ENCODE measurements at places on chromosomes 12 and 14. TPM values are rescaled to one million over a fixed set of nuclear protein-coding genes. Genes with fewer than 3 reads are reported as not detected.

DNA sequence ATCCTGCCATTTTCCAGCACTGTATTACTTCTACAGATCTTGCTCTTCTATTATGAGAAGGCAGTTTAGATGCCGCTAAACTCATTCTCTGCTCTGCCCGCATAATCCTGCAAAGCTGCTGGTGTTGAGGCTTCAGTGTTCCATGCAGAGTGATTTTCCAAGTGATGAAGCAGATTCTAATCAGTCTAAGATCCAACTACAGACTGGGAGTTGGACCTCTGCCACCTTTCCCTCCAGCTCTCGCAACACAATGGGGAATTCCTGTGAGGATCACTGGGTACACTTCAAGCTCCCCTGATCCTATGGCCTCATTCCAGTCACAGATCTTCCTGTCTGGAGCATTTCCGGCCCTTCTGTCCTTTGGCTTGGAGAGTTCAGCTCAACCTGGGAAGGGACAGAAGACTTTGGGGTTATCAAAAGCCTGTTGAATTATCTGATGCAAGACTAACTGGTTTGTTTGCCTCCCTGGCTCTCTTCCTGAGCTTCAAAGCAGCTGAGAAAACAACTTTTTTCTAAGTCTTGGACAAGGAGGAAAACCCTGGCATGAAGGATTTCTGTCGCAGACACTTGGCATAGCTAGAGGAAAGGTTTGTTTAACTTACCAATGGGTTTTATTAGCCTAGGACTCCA is 333.9 kb downstream of the ZFP36L1 start:
- DNase-seq, result peak; percentile 9

- DNase-seq, result no peak
These were observed 2.7 kb upstream of the GALC start for GRCh38 chr14:87995500-87996290.

The NYNRIN gene
- 4.7 TPM for polyA plus RNA-seq

The CEBPE gene
- not detected for polyA plus RNA-seq

The CCDC197 gene
- polyA plus RNA-seq, result not detected

- DNase-seq, result no peak
These were observed 11.3 kb downstream of the NFATC4 start for GRCh38 chr14:24378981-24379906.

- no peak for DNase-seq
These were observed 83.1 kb upstream of the RFLNA start for GRCh38 chr12:124211753-124212152.

GRCh38 chr12:8958066-8958465 is 8.6 kb upstream of the M6PR start:
- DNase-seq, result no peak

The PAN2 gene
- polyA plus RNA-seq, result 37.1 TPM

- no peak for DNase-seq
These were observed 62.2 kb downstream of the PPP1R36 start for GRCh38 chr14:64612021-64612380.

DNA sequence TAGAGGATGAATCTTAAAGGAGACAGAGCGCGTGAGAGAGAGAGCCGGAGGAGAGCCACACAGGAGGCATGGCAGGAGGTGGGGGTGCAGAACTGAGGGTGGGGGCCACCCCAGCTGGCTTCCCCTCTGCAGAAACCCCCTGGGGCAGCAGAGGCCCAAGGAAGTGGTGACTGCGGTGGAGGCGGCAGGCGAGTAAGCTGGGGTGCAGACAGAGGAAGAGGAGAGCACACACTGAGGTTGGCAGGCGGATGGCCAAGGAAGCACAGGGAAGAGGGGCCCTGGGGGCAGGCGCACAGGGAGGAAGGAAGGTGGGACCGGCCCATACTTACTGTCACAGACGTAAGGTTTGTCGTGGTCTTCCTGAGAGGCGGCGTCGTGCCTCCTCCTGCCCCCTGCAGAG is 179.8 kb downstream of the DPF3 start:
- no peak for DNase-seq

GRCh38 chr12:69936766-69937165 is 111.7 kb downstream of the MYRFL start:
- DNase-seq, result no peak

GRCh38 chr12:1594006-1594260 is 448 bp downstream of the FBXL14 start:
- peak; percentile 79 for DNase-seq
